ENCODE measurements at places on chromosomes 7 and 10.

DNA sequence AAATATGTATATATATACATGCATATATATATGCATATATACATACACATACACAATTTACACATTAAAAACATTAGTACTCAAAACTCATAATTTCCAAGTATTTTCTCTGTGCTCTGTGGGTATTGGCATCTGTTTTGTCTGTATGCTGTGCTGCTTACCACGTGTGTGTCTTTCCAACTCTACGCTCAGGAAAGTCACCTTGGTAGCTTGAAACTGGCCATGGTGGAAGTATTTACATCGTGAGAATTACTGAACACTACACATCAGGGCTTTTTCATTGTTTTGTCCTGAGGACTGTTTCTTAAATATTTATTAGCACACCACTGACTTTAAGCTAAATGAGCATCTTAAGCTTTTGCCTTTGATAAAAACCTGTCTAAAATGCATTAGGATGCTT lies 79.6 kb downstream of the CREM start:
- no peak for DNase-seq

DNA sequence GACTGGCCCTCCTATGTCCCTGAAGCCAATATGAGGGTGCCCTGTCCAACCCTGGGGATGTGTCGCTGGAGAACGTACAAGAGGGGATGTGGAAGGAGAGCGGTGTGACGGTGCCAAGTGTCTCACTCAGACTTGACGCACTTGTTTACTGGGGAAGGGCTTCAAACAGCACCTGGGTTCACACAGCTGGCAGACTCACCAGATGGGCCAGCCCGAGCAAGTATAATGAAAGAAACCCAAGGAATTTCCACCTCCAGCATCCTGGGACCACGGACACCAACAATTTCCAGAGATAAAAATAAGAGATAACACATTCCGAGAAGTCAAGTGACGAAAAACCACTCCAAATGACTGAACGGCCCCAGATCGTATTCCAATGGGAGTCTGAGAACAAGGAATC lies 5.3 kb downstream of the ATP5MF start:
- DNase-seq, result no peak

DNA sequence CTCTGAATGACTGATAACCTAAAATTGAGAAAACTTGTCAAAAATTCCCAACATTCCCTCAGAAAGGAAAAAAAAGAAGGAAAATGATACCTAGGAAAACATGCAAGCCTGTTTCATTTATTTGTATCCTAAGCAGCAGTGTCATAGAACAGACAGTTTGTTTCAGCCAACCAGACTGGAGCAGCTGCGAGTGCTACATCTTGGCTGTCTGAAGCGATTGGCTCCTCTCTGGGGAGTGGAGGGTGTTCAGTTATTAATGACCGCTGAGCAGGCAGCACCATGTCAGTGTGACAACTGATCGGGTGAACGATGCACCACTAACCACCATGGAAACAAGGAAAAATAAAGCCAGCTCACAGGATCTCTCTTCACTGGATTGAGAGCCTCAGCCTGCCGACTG lies at the start of gene LRRN3:
Gene LRRN3, plus strand, starts transcription at position 282 of the 400 bp plus-strand sequence. CDS start 31,646 bp downstream, outside the sequence.
- DNase-seq, result no peak

DNA sequence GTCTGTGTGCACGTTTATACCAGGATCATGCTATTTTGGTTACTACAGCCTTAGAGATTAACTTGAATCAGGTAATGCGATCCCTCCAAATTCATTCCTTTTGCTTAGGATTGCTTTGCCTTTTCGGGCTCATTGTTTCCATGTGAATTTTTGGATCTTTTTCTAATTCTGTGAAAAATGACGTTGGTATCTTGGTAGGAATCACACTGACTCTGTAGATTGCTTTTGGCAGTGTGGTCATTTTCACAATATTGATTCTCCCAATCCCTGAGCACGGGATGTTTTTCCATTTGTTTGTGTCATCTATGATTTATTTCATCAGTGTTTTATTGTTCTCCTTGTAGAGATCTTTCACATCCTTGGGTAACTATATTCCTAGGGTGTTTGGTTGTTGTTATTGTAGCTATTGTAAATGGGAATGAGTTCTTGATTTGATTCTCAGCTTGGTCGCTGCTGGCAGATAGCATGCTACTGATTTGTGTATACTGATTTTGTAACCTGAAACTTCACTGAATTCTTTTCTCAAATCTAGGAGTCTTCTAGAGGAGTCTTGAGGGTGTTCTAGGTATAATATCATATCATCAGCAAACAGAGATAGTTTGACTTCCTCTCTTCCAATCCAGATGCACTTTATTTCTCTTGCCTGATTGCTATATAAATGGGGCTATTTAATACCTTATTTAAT lies 18.2 kb downstream of the SNX8 start:
- DNase-seq, result no peak

GRCh38 chr7:101677797-101678479 lies 48.8 kb upstream of the MYL10 start:
- peak; percentile 42 for DNase-seq

DNA sequence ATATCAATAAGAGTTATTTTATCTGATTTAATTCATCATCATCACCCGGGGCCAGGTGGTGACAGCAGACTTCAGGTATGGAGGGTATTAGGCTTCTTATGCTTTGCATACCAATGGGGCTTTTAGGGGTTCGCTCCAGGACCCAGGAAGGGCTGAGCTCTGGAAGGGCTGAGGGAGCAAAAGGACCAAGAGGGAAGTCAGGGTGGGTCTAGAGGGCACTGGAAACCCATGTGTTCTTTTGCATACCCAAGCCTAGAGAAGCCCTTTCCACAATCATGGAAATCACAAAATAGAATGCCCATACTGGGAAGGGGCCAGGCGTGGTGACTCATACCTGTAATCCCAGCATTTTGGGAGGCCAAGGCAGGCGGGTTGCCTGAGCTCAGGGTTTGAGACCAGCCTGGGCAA lies 30.9 kb upstream of the VCL start:
- no peak for DNase-seq

GRCh38 chr10:24618401-24618800 lies 105.3 kb downstream of the ARHGAP21 start:
- DNase-seq, result no peak

DNA sequence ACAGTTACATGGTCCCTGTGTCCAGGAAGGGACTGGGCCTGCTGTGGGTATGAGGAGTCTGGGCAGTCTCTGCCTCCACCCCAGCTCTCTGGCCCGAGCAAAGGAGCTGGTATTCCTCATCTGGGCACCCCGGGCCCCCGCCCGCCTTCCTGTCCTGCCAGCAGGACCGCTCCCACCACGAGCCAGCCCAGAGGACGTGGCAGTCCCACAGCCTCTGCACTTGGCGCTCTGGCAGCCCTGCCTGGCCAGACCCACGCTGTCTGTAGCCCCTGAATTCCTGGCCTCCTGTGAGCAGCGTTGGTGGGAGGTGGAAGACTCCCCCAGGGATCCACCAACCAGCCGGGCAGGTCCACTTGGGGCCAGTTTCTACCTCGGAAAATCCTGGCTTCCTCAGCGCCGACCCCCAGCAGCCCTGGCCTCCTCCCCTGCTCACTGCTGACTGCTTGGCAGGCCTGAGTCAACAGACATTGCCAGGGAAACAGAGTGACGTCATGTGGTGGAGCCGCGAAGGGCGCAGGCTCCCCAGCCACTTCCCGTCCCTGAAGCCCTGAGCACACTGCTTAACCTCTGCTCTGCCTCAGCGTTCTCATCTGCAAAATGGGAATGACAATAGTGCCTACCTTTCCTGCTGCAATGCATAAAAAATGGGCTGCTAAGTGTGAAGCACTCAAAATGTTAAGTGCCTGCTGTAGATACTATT lies 21.6 kb upstream of the LIMK1 start:
- DNase-seq, result peak; percentile 87

GRCh38 chr7:54581511-54581910 lies 39.3 kb downstream of the VSTM2A start:
- peak; percentile 4 for DNase-seq

DNA sequence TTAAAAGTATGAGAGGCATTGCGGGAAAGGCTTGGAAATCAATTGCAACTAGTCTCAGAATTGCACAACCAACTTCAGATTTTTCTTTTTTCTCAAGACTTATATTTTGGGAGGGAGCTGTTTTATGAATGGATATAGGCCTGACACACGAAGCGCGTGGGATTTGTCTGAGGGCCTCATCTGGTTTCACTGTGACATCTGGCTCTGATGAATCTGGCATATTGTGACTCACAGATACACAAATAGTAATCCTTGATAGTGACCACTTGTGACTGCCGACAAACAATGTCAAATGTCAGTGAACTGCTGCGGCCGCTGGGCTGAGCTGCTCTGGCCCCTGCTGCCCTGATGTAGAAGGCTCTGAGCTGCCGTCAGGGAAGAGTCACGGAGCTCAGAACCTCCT lies 655.1 kb downstream of the INHBA start:
- no peak for DNase-seq

GRCh38 chr10:125415006-125415633 lies 254.8 kb upstream of the CTBP2 start:
- DNase-seq, result no peak

DNA sequence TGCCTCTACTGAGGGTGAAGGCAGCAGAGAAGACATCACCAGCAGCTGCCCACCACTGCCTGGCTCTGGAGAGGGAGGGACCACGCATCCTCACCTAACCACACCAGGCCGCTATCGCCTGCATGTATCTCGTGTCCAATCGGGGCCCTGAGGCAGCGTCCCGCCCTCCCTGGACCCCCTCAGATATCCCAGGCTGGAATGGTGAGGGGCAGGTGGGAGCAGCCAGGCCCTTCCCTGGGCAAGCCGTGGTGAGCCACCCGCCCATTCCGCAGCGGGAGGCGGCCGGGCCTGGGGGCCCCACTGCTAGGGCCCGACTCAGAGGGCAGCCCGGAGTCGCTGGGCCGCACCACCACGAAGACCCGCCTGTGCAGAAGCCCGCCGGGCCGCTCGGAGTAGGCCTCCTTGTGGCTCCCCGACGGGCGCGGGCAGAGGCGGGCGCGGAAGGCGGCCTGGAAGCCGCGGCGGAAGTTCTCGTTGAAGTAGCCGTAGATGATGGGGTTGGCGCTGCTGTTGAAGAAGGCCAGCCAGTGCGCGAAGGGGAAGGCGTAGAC lies 21.6 kb upstream of the PPA1 start:
- DNase-seq, result no peak

DNA sequence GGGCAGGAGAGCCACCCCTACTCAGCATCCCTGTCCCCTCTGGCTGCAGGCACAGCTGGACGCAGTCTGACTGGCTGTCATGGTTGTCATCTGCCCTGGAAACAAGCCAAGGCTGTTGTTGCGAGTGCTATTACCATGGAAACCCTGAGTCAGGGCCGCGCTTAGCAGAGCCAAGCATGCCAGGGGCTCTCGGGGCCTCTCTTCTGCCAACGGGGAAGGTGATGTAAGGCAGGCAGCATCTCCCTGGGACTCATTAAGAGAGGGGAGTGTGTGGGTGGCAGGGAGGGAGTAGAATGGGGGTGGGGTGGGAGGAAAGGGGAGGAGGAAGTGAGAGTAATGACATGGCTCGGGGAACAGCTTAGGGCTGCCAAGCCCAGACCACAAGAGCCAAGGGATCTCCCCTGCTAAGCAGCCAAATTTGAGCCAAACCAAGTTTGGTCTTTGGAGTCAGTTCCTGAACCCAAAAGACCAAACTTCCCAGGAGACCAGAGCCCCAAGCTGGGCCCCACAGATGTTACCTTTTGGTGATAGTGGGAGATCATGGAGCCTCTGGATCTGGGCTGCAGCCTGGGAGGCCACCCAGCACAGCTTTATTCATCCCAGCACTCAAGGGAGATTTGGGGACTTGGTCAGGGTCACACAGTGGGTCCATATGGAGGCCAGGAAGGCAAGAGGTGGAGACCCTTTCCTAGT lies 67.6 kb downstream of the TMEM130 start:
- DNase-seq, result peak; percentile 13

GRCh38 chr10:133011882-133012281 lies 69.5 kb upstream of the CFAP46 start:
- DNase-seq, result no peak

DNA sequence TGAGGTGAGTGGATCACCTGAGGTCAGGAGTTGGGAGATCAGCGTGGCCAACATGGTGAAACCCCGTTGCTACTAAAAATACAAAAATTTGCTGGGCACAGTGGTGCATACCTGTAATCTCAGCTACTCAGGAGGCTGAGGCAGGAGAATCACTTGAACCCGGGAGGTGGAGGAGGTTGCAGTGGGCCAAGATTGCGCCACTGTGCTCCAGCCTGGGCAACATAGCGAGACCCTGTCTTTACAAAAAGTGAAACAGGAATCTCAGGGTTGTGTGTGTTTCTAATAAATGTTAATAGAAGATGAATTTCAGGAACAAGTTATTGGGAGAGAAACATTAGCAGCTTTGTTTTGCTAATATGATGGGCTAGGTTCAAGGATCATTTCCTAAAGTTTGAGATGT lies 19.9 kb downstream of the PPP2R2D start:
- DNase-seq, result no peak

DNA sequence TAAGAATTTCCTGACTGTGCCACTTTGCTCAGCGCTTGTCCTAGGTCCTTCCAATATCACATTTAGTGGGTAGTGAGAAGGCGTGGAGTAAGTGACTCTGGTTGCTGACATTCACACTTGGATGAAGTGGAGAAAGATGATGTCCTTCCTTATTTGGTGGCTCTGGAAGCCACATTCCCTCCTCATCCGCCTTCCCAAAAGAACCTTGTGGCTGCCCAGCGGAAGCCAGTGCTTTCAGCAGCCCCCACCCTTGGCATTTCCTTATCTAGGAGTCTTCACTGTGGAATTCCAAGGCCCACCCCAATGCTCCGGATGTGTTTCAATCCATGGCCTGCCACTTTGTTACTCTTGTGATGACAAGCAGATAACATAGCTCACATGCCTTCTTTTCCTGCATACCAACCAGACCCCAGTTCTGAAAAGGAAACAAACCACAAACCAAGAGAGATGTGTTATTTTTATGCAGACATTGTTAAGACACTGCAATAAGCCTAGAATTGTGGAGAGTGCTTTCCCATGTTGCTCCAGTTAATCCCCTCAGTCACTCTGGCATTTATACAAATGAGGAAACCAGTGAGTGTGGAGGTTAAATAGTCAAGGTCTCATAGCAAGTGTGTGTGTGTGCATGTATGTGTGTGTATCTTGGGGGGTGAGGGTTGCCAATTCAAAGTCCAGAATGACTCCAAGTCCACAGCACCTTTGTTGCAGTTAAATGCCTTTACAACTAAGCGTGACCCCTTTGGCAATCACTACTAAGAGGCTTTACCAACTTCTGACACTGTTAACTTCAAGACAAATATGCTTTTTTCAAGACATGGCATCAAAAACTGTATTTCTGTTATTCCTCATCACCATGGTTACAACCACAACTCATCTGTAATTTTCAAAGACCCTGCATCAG lies 10.3 kb upstream of the ANKRD1 start:
- peak; percentile 97 for DNase-seq

DNA sequence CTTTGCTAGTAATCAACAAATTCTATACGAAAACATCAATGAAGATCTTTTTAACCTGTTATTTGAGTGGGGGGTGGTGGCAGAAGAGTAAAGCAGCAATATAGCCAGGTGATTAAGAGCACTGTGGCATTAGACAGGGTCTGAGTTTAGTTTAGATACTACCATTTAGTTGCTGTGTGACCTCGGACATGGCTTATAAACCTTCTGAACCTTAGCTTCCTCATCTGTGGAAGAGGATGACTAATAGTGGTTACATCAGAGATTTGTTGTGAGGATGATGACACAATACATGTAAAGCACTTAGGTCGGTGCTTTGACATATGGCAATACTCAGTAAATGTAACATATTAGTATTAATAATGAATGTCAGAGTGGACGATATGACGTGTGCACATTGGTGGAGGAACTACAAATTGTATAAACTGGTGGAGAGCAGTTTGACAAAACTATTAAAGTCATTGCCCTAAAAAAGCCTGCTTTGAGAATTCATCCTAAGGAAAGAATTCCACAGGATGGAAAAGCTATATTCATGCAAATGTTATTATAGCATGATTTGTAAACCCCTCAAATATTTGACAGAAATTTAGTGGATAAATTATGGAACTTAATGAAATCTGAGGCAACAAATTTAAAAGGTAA lies 24.3 kb downstream of the SPAG6 start:
- DNase-seq, result peak; percentile 50

GRCh38 chr10:112948196-112948595 lies 1.9 kb upstream of the TCF7L2 start:
- DNase-seq, result no peak

Data from kidney capillary endothelial cell (primary cell).